DND-41 (cell line): ENCODE measurements at places on chromosomes 11 and 22.

DNA sequence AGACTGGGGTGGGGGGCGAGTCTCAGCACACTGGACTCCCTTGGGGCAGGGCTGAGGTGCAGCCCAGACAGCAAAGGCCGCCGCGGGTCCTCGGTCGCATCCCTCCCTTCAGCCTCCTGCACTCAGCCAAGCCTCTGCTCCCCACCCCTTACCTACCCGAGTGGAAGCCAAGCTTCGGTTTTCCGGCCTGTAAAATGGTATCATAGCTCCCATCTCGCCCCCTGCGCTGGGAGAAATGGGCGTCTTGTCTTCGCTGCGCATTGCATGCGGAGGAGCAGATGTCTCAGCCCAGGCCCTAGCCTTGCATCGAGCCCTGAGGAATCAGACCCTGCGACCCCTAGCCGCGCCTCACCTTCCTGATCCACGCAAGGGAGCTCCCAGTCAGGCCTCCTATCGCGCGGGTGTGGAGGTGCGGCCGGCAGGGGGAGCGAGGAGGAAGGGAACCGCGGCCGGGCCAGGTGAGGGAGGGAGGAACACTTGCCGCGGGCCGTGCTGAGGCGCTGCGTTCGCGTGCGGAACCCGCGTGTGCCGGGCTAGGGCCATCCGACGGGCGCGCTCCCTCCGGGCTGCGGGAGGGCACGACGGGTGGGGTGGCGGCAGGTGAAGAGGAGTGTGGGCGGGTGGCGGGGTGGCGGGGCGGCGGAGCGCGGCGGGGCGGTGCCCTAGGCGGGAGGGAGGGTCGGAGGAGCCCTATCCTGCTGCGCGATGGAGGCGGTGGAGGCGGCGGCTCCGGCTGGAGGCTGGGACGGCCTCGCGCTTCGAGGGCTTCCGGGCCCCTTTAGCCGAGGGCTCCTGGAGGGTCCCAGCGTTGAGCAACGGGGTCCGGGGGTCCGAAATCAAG is 4.1 kb upstream of the TBX1 start:
- no peak for DNase-seq

DNA sequence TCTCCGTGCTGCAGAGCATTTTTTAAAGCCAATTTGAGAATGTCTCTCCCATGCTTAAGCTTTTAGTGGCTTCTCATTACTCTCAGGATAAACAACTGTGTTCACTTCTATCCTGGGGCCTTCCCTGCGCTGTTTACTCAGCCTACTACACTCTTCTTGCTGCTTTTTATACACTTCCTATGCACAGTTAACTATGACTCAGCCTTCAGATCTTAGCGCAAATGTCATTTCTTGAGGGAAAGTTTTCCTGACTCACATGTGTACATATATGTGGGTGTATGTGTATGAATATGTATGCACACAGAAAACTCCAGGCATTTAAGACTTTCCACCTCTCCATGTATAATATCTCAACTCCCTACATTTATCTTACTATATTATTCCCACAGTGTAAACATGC is 9.8 kb downstream of the THAP12 start:
- DNase-seq = no peak

DNA sequence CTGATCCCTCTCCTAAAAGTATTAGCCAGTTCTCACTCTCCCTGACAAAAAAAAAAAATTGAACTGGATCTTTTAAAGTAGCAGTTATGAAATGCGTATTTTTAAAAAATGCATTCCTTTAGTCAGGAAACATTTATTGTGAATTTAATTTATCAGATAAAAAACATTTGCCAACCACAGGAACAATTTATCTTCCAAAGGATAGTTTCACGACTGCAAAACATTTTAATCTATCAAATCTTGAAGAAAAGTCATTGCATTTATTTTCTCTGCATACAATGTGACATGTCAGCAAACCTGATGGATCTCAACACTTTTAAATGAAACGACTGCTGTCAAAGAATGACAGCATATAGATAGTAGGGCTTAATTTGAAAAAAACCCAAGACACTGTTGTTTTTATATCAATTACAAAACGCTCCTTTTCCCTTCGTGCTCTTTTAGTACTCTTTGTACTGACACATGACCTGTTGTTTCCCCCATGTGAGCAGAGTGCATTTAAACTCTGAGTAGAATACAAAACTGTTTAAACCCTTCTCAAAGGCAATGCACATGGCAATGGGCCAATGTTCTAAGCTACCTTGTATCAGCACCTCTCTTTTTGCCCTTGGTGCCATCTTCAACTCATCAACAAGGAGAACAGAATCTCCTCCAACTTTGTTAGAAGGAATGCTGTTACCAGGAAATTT is 107.0 kb downstream of the ATG16L2 start:
- no peak for DNase-seq

- DNase-seq = peak; percentile 88
Measured at GRCh38 chr22:42444077-42444904, 12.1 kb upstream of the NFAM1 start.

DNA sequence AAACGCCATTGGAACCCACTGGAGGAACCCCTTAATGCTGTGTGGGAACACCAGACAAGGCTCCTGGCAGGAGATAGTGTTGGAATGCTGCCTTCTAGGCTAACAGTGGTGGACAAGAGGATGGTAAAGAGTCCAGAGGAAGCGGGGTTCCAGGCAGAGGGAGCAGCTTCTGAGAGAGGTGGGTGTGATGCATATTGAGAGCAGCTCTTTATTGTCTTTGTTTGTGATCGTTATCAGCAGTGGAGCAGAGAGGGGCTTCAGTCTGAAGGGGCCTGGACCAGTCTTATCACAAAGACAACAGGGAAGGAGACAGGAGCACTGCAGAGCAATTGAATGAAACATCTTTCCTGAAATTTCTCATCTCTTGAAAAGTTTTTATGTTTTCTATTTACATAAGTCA is 106.8 kb upstream of the PLET1 start:
- no peak for DNase-seq

DNA sequence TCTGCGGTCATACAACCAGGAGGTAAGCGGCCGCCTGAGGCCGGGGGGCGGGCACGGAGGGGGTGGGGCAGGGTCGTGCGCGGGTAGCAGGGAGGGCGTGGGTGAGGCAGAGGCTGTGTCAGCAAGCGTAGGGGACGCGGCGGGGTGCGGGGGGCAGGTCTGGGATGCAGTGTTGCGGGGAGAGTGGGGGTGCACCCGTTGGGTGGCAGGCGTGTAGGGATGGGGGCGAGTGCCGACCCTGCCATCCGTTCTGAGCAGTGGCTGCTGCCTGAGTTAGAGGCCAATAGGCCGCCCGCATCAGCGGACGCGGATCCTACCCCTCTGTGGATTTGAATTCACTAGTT is 1.4 kb downstream of the RIC8A start:
- DNase-seq = no peak
